AG08395 (cell line): ENCODE measurements at places on chromosomes 13 and 19.

GRCh38 chr13:47459512-47459911 is 541.6 kb downstream of the SUCLA2 start:
- DNase-seq = peak; percentile 9

- DNase-seq = no peak
Measured at GRCh38 chr19:4737955-4738600, 14.4 kb upstream of the DPP9 start.

GRCh38 chr13:56168581-56168980 is 972.1 kb upstream of the PRR20A start:
- DNase-seq = no peak

DNA sequence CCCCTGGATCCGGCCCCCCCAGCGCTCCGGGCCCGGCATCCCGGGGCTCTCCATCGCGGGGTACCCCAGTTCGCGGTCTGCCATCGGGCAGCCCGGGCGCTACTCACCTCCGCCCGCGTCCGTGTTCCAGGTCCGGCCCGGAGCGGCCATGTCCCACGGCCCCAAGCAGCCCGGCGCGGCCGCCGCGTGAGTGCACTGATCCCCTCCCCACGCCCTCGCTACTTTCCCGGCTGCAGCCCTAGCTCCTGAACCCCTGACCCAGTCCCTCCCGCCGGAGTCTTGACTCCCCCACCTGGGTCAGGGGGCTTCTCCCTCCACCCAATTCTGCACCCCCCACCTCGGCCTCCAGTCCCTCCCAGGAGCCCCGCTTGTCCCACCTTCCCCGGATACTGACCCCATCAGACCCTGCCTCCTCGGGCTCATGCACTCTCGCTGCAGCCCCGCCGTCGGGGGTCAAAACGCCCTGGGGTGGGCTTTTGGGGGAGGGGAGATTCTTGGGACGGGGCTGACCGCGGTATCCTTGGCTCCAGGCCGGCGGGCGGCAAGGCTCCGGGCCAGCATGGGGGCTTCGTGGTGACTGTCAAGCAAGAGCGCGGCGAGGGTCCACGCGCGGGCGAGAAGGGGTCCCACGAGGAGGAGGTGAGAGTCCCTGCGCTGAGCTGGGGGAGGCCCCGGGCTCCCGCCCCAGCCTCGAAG is 566 bp downstream of the HMG20B start:
- DNase-seq = no peak
